ENCODE measurements at places on chromosomes 7 and 10.

GRCh38 chr7:142174441-142174840 is 62.9 kb downstream of the MGAM2 start:
- no peak for DNase-seq

GRCh38 chr7:44607141-44608068 is 978 bp downstream of the OGDH start:
- no peak for DNase-seq

DNA sequence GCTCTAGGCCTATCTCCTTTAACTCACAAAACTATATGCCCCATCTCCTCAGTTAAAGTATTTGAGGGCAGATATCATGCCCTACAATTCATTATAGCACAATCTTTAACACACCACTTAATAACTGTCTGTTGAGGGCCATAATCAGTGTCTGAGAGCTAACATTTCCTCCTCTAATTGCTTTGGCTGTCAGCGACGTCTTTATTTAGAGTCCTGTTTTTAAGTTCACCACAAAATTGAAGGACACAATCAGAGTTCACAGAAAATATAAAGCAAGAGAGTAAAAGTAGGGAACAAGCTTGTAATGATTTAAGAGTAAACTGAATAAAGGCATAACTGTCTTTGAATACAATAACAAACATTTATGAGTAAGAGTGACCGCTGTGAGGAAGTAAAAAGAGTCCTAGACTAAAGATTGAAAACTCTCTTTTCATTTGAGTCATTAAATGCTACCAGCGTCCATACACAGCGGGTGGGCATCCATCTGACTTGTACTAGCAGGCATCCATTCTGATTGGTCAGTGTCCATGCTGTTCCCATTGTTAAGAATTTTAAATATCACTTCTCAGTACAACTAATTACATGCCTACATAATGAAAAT is 38.4 kb upstream of the ABCB4 start:
- DNase-seq: no peak

DNA sequence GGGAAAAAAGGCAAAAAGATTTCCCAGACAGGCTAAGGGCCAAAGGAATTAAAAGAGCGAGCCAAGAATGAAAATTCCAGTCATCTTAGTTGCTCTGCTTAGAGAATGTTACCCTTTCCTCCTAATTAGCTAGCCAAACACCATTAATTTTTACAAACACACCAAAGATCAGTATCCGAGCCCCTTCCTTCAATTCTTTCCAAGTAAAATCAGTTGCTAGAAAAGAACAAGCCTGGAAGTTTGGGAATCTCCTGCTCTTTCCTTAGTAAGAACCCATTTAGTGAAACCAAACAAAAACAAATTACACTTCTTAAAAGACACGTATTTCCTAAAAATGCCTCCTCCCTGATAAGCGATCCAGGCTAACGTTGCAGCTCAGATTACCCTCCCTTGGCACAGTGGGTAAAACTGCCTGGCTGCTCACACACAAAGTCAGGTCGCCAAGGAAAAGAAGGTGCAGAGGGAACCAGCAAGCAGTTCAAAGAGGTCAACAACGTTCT is 57.1 kb upstream of the ABLIM1 start:
- peak; percentile 72 for DNase-seq

DNA sequence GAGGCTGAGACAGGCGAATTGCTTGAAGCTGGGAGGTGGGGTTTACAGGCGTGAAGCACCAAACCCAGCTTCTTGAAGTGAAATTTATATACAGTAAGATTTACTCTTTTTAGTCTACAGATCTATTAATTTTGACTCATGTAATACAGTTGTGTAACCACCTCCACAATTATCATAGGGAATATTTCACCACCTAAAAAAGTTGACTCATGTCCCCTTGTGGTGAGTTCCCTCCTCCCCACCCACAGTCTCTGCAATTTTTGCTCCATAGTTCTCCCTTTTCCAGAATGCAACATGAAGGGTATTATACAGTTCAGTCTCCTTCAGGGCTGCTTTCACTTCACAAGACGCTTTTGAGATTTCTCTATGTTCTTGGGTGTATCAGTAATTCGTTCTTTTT is 156.8 kb downstream of the FAM107B start:
- DNase-seq: peak; percentile 40

- peak; percentile 25 for DNase-seq
These were observed 90.2 kb downstream of the UBE3C start for GRCh38 chr7:157228864-157229422.

DNA sequence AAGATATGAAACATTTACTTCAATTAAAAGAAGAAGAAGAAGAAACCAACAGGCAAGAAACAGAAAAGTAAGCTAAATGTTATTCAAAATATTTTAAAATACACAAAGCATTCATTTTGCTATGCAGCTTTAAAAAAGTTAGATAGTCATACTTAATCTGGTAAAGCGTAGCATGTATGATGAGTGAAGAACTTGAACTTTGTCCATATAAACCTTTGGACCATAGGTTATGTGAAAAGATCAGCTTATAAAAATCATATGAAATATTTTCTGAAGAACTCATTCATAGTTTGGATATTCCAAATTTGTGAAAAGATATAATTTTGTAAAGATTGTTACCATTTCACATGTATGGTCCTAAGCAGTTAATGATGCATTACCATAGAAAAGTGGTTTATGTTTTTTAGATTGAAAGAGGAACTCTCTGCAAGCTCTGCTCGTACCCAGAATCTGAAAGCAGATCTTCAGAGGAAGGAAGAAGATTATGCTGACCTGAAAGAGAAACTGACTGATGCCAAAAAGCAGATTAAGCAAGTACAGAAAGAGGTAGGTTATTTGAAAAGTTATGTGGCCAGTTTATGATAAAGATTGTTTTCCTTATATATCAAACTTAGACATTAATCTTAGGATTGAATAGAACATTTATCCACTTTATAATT is 37.3 kb downstream of the KIF20B start:
- DNase-seq: no peak

DNA sequence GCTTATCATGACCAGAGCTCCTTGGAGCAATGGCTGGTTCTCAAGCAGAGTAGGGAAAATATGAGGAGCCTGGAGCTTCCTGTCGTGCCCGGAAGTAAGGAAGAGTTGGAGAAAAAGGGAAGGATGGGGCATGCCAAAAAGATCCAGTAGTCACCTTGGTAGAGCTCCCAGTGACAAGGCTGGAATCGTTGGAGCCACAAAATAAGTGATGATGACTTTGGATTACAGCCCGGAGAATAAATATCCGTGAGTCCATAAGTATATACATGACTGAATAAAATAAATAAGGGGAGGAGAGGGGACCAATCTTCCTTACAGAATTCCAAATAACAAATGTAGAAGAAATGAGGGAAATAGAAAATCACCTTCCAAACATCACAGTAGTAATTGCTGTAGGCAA is 29.3 kb downstream of the LMTK2 start:
- no peak for DNase-seq

GRCh38 chr10:31771331-31771831 is 157.2 kb downstream of the ARHGAP12 start:
- DNase-seq: peak; percentile 92

DNA sequence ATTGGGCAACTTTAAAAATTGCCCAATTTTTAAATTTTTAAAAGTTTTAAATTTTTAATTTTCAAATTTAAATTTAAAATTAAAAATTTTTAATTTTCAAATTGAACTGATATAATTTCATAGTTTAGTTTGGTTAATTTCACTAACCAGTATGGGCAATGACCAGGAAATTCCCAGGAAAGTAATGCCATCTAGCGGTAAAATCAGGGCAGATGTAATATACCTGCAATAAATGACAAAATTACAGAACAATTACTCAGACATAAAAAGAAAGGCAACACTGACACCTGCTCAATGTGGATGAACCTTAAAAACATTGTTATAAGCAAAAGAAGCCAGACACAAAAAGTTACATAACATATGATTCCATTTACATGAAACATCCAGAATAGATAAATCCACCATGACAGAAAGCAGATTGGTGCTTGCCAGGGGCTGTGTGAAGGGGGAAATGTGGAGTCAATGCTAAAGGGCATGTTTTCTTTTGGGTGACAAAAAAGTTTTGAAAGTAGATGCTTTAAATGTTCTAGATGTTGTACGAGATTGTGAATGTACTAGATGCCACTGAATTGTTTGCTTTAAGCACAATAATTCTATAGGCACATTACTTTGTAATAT is 28.6 kb upstream of the SLC16A12 start:
- peak; percentile 75 for DNase-seq

Data from foreskin fibroblast (primary cell).